ENCODE measurements at places on chromosomes 7 and 10.

DNA sequence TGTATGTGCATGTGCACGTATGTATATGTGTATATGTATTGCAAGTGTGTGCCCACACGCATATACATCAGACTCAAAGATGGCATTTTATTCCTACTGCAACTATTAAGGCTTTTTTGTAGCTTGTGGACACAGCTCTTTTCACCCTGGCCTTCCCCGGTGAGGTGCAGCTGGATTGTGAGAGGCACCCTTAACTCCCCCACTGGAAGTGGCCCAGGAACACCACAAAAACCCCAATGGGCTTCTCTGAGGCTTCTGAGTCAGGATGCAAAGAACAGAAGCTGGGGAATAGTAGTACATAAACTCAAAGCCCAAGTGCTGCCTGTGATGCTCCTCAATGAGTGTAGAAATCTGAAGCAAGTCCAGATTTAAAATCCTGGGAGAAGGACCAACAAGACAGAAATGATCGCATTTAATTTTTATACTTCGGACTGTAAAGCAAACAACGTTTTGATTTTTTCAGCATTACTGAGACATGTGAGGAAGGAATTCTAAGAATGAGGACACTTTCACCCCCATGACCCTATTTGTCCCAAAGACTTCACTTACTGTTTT, 369.2 kb upstream of the MGMT start:
- no peak overlapping the region for H3K27ac ChIP-seq
- no peak for DNase-seq
- no peaks in the 10 kb centered on the region for H3K36me3 ChIP-seq
- no peaks in the 10 kb centered on the region for H3K27me3 ChIP-seq
- H3K4me3 ChIP-seq = no peak overlapping the region

DNA sequence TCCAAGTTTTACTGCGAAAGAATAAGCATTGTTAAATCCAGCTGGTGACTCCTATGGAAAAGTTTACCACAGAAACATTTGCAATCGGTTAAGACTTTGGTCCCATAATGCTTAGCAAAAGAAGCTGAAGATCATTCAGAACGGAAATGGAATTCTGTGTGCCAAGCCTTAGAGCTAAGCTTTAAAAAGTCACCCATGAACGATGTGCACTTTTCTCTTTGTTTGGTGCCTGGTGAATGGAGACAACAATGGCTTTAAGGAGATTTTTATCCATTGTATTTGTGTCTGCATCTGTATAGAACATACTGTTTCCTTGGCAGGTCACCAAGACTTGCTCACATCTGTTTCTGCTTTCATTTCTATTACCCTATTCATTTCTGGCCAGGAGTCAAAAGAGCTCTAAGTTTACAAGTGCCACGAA, 26.3 kb upstream of the COL1A2 start:
- DNase-seq = no peak
- peak overlapping the region; percentile 55 for H3K4me3 ChIP-seq
- peak overlapping the region; percentile 81 for H3K27ac ChIP-seq
- no peaks in the 10 kb centered on the region for H3K27me3 ChIP-seq
- H3K36me3 ChIP-seq = no peaks in the 10 kb centered on the region
- H3K4me1 ChIP-seq = peaks cover 10% of the 10 kb centered on the region

GRCh38 chr10:89475125-89475524, 60.3 kb downstream of the SLC16A12 start:
- peaks cover 50% of the 10 kb centered on the region for H3K4me1 ChIP-seq
- no peak for DNase-seq
- peak overlapping the region; percentile 81 for H3K27ac ChIP-seq
- H3K36me3 ChIP-seq = no peaks in the 10 kb centered on the region
- H3K4me3 ChIP-seq = no peak overlapping the region

- no peaks in the 10 kb centered on the region for H3K27me3 ChIP-seq
- no peak overlapping the region for H3K27ac ChIP-seq
- H3K4me1 ChIP-seq = no peaks in the 10 kb centered on the region
- H3K36me3 ChIP-seq = no peaks in the 10 kb centered on the region
- H3K4me3 ChIP-seq = no peak overlapping the region
Measured at GRCh38 chr7:45646996-45647825, 73.0 kb downstream of the ADCY1 start.

GRCh38 chr7:71843676-71844075, 568.5 kb downstream of the CALN1 start:
- H3K4me1 ChIP-seq = no peaks in the 10 kb centered on the region
- H3K27me3 ChIP-seq = no peaks in the 10 kb centered on the region
- no peak overlapping the region for H3K27ac ChIP-seq
- DNase-seq = no peak
- no peak overlapping the region for H3K4me3 ChIP-seq

- no peak overlapping the region for H3K27ac ChIP-seq
- H3K36me3 ChIP-seq = no peaks in the 10 kb centered on the region
- DNase-seq = no peak
- H3K4me3 ChIP-seq = no peak overlapping the region
- H3K4me1 ChIP-seq = no peaks in the 10 kb centered on the region
Measured at GRCh38 chr10:6756716-6757115, 176.6 kb upstream of the PRKCQ start.

GRCh38 chr10:118106426-118106825, 59.7 kb upstream of the RAB11FIP2 start:
- H3K27ac ChIP-seq = no peak overlapping the region
- peaks cover 3% of the 10 kb centered on the region for H3K4me1 ChIP-seq
- no peaks in the 10 kb centered on the region for H3K36me3 ChIP-seq
- H3K4me3 ChIP-seq = no peak overlapping the region
